ENCODE measurements at places on chromosomes 11 and 22. TPM values are rescaled to one million over a fixed set of nuclear protein-coding genes. Genes with fewer than 3 reads are reported as not detected.

Gene SCO2
- 3.0 TPM for total RNA-seq

Gene CDCA5
- 62.0 TPM for total RNA-seq

Gene SESN3
- total RNA-seq, result 0.15 TPM

Gene CDC42EP1
- 25.8 TPM for total RNA-seq

Gene TENM4
- total RNA-seq, result 0.01 TPM

Gene DCDC1
- 0.51 TPM for total RNA-seq
